ENCODE measurements at places on chromosomes 2 and 18.

DNA sequence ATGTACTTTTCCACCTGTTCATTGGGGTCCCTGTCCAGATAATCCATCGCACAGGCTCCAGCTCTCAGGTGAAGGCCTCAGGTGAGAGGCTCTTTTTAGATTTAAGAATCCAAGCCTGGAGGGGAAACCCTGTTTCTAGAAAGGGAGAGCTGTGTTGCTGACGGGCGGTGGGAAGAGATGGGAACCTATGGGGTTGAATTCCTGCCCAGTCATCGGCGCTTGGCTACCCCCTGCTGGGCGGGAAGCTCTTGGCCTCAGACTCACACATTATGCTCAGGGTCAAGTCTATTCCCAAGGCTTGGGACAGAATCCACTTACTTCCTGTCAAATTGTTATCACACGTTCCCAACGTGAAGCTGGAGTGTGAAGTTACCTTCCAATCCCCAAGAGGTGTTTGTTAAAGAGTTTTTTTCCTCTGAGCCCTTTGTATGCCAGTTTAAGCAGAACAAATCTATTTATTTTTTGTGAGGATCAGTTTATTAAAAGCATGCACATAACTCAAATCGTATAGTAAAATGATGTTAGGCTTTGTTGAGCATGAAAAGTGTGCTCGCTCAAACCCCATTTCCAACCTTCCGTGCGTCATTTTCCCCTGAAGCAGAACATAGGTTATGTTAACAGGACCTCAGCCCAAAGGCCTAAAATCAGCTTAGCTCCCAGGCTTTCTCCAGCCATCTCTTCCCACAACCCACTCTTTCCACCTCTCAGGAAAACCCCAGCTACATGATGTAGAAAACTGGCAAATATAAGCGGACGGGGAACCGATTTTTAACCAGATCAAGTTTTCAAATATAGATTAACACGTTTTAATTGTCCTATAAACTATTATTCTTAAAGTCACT is 181.7 kb upstream of the ETAA1 start:
- no peak for DNase-seq

GRCh38 chr2:194289712-194290346 is 1367.2 kb upstream of the SLC39A10 start:
- DNase-seq: no peak

- no peak for DNase-seq
These were observed 649.5 kb downstream of the SLC4A3 start for GRCh38 chr2:220276741-220277444.

DNA sequence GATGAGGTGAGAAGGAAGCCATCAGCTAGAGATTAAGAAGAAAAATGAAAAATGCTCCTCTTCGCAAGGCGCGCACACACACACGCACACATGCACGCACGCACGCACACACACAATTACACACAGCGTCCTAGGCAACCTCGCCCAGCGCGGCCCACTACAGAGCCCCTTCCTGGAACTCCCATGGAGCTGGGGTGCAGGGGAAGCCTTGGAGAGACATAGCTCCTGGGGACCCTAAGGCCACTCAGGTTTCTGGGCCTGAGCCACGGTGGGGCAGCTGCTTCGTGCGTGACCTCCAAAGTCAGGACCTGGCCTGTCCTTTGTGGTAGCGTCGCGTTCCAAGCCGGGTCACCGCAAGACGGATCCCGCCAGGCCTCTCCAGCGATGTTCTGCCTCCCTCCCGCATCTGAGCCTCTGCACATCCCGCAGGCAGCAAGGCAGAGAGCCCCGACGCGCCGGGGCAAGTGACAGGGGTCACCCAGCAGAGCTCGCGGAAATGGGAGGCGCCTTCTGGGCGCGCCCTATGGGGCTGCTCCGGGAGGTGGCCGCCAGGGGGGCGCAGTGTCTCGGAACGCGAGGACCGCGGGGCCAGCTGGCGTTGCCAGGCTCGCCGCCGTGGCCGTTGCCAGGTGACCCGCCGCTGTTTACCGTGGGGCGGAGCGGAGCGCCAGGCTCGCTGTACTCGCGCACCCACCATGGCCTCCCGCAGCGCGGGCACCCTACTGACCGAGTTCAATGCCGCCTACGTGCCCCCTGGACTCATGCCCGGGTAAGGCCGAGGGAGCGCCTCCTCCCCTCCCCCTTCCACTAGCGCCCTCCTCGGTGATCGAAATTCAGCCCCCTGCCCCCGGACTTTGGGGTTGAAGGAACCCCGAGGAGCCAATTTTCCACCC is 79.0 kb downstream of the CIB4 start:
- DNase-seq: no peak

GRCh38 chr2:38263293-38263692 is 113.8 kb downstream of the ATL2 start:
- no peak for DNase-seq

DNA sequence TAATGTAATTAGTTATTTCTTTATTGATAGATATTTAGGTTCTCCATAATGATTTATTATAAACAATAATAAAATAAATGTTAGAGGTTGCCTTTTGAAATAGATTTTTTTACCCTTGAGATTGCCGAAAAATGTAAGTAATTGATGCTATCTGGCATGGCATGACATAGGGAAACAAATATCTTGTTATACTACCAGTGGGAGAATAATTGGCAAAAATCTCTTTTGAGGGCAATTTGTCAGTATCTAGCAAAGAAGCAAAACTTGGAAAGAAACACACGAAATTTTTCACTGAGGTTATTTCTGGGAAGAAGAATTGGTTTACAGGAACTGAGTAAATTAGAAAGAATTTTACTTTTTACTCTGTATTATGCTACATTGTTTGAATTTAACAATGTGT is 547.2 kb upstream of the SETBP1 start:
- DNase-seq: no peak

- no peak for DNase-seq
These were observed 52.1 kb upstream of the FOSL2 start for GRCh38 chr2:28340312-28341202.

DNA sequence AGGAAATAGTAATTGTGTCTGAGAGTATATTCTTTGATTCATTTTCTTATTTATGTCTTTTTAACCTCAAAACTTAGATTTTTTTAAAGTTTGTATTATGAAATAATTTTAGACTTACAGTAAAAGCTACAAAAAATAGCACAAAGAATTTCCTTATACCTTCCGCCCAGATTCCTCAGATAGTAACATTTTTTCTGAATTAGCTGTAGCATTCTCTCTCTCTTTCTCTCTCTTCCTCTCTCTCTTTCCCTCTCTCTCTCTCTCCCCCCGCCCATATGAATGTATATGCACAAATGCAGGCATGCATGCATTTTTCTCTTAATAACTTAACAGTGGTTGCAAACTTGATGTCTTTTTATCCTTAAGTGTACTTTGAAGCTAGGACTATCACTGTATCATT is 361.1 kb upstream of the NRP2 start:
- DNase-seq: no peak

DNA sequence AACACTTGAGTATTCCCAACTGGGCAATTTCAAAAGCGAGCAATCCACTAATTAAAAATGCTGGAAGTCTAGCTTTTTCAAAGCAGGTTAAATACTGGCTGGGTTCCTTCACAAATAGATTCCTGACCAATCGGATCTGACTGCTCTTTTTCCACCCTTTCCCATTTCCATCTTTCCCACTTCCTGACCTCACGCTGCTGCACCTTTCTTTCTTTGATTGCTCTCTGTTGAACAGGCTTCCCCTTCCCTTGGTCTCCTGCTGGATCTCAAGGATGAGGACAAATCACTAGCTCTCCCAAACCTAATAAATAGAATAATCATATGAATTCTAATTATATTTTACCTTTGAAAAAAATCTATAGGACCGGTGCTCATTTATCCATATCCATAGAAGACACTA is 121.2 kb downstream of the TCF4 start:
- DNase-seq: no peak
